ENCODE measurements at places on chromosomes 12 and 14. TPM values are rescaled to one million over a fixed set of nuclear protein-coding genes. Genes with fewer than 3 reads are reported as not detected.

DNA sequence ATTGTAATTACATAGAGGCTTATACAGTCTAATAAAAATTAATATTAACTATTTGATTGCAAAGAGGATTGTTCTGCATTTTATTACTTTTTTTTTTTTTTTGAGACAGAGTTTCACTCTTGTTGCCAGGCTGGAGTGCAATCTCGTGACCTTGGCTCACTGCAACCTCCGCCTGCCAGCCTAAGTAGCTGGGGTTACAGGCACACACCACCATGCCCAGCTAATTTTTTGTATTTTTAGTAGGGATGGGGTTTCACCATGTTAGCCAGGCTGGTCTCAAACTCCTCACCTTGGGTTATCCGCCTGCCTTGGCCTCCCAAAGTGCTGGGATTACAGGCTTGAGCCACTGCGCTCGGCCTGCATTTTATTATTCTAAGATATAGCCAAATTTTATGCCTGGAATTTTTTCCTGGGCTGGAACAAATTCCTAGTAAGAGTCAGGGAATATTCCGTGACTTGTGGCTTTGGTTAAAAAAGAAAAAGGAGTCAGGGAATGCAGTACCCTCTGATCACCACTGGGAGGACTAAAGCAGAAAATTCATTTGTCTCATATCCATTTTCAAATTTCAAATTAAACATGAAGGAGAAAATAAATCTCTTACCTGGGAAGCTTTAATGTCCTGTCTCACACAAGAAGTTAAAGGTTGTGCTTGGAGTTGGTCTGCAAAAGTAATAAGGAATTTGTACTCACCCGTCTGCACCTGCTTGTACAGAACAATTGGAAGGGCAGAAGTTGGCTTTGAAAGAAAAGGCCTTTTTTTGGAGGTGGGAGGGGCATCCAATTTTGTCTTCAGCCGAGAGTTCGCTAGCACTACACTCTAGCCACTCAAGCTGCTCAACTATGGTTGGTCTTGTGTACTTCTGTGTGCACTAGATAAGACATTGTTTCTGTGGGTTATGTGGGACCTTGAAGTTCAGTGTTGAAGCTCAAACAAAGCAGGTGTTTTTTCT, 8.7 kb downstream of the MARK3 start:
- H3K27ac ChIP-seq, result peak overlapping the region; percentile 46
- H3K36me3 ChIP-seq, result no peaks in the 10 kb centered on the region
- DNase-seq, result no peak

- no peak overlapping the region for H3K4me3 ChIP-seq
- no peaks in the 10 kb centered on the region for H3K4me1 ChIP-seq
- H3K27me3 ChIP-seq, result no peaks in the 10 kb centered on the region
- no peaks in the 10 kb centered on the region for H3K36me3 ChIP-seq
Measured at GRCh38 chr12:39077226-39077625, 171.8 kb upstream of the CPNE8 start.

The SOAT2 gene
- 7.9 TPM for total RNA-seq

The SRP54 gene
- 84.3 TPM for total RNA-seq

GRCh38 chr12:39772821-39773259, 153.2 kb upstream of the ABCD2 start:
- no peak overlapping the region for H3K27ac ChIP-seq
- no peak overlapping the region for H3K4me3 ChIP-seq
- DNase-seq, result no peak
- H3K4me1 ChIP-seq, result no peaks in the 10 kb centered on the region
- H3K36me3 ChIP-seq, result no peaks in the 10 kb centered on the region

The ENDOU gene
- 0.26 TPM for total RNA-seq

DNA sequence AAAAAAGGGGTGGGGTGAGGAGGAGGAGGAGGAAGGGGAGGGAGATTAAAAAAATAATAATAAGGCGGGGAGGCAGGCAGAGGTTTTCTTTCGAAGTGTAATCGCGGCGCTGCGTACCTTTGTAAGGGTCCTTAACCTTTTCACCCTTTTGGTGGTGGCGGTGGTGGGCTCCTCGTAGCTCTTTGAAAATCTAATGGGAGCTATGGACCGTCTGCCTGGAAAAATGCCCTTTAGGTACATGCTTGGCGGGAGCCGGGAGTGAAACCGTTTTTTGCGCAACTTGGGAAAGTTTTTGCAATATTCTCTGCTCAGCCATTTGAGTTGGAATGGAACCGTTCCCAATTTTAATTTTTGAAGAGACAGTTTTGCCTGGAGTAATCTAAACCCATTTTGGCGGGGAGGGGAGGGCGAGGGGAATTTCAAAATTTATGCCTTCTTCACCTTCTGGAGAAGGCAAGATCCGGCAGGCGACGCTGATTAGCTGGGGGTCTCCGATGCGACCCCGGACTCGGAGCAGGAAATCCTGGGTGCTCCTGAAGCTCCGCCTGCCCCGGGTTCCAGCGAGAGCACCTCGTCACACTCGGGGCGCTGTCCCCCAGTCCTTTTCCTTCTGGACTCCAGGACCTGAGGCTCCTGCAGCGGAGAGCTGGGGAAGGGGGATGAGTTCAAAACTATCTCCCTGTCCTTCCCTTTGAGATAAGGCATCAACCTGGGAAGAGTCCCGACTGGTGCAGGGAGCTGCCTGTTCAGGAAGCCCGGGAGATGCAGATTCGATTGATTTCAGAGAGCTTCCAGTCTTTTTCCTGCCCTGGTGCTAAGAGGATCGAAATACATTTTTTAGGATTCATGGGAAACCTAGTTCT, 74.6 kb upstream of the TBX5 start:
- H3K27me3 ChIP-seq, result peaks cover 49% of the 10 kb centered on the region
- H3K4me3 ChIP-seq, result no peak overlapping the region
- H3K27ac ChIP-seq, result no peak overlapping the region
- no peak for DNase-seq
- peaks cover 16% of the 10 kb centered on the region for H3K4me1 ChIP-seq

GRCh38 chr14:90455100-90455571, 58.3 kb downstream of the CALM1 start:
- no peak overlapping the region for H3K27ac ChIP-seq
- H3K4me1 ChIP-seq, result no peaks in the 10 kb centered on the region
- DNase-seq, result no peak
- no peak overlapping the region for H3K4me3 ChIP-seq

DNA sequence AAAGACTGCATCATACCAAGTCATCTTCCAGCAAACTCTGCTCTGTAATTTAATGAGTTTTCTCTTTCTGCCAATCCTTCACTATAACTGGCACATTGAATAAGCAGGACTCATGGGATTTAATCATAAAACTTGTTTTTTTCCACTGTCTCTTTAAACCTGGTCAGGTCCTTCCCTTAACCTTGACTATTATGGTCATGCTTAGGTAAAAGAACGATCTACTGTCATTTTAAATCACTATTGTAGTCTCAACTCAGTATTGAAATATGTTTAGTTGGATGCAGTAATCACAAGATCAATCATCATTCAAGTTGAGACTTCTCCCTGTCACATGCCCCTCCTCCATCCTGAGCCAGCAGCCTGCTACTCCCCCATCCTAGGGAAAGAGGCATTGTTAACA, 56.1 kb downstream of the SLC35F4 start:
- H3K36me3 ChIP-seq, result no peaks in the 10 kb centered on the region
- no peak overlapping the region for H3K4me3 ChIP-seq
- H3K27ac ChIP-seq, result no peak overlapping the region
- no peak for DNase-seq

The PTCSC3 gene
- total RNA-seq, result not detected

The KRT73 gene
- total RNA-seq, result 1.3 TPM

The SALL2 gene
- 5.3 TPM for total RNA-seq

All from activated T-cell treated with anti-CD3 and anti-CD28 coated beads, Interleukin-2, amount 50 U/mL, for 72 hours (primary cell).